Glutamatergic neuron (in vitro differentiated cells): ENCODE measurements at places on chromosomes 3 and 15.

- no peak for DNase-seq
These were observed 32.9 kb upstream of the SEC13 start for GRCh38 chr3:10353661-10354360.

- DNase-seq = no peak
These were observed 35.8 kb downstream of the ANAPC13 start for GRCh38 chr3:134449951-134450350.

- no peak for DNase-seq
These were observed 19.3 kb upstream of the SLC24A5 start for GRCh38 chr15:48101376-48101961.

DNA sequence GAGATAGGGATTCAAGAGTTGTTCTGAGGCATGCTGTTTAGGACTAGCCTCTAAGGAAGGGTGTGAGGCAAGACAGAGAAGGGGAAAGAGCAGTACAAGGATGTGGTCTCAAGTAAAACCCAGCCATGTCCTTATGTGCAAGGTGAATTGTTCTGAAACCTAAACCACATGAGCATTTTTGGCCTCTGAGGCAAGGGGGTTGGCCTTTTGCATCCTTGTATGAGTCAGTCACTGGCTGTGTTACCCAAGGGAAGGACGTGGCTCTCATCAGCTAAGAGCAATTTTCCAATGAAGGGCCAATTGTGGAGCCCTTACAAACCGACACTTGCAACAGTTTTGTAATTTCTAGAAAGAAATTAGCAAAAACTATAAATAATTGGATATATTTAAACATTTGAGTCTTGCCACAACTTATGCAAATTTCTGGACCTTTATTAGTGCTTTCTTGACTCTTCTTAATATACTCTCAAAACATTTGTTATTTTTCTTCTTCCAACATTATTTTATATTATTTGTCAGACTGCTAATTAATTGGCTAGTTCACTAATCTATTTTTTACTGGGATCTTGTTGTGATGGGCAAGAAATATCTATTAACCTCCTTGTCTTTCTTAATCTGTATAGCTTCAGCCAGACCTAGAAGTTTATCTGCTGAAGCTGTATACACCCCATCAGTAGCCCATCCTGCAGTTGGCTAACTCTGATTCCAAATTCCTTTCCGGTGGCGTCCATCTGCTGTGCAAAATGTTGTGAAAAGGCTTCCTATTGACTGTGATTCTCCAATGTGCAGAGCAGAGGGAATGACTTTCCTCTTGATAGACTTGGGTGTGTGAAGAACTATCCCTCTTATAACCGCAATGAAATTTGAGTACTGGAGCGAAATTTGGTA, 97.7 kb upstream of the P2RY1 start:
- no peak for DNase-seq
